DMS79 treated with DMSO at 0.1 percent for 48 hours (cell line): ENCODE measurements at places on chromosomes 6 and 20.

DNA sequence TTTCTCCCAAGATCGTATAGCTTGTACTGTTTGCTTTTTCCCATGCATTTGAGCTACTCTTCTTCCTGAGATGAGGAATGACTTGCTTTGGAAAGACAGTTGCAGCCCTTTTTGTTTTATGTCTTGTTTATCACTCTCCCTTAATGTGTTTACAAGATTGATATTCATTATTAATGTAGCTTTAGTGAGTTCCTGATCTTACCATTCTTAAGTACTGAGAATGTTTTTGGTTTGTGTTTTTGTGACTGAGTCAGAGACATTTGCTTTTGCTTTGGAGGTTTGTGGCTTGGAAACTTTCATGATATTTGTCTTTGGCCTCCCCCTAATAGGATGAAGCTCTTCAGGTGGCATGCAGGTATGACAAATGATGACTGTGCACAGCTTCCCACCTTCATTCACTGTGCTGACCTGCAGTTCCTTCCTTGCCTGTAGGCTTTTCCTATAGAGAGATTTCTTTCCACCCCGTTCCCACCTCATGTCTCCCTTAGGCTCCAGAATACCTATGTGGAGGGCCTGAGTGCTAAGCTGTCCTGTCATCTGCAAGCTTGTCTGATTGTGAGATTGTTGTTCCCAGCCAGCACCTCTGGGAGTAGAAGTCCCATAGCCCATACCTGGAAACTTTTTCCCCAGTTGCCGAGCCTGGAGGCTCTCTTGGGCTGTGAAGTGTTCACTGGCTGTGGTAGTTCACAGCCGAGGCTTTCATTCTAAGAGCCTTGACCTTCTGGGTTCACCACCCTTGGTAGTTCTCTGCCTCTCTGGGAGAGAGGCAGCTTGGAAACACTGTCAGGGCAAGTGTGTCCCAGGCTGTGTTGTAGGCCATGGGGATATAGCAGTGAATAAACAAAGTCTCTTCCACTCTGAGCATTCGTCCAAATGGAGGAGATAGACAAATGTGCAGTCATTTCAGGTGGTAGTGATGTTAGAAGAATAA, 27.1 kb downstream of the CDS2 start:
- peak; percentile 30 for DNase-seq

- no peak for DNase-seq
Measured at GRCh38 chr20:46311719-46312074, 3.4 kb upstream of the CDH22 start.

GRCh38 chr6:89323511-89323971, 8.4 kb upstream of the GABRR2 start:
- DNase-seq = no peak

- DNase-seq = no peak
Measured at GRCh38 chr20:39528436-39528835, 566.3 kb downstream of the DHX35 start.

GRCh38 chr20:6127825-6128224, 5.0 kb upstream of the FERMT1 start:
- no peak for DNase-seq

DNA sequence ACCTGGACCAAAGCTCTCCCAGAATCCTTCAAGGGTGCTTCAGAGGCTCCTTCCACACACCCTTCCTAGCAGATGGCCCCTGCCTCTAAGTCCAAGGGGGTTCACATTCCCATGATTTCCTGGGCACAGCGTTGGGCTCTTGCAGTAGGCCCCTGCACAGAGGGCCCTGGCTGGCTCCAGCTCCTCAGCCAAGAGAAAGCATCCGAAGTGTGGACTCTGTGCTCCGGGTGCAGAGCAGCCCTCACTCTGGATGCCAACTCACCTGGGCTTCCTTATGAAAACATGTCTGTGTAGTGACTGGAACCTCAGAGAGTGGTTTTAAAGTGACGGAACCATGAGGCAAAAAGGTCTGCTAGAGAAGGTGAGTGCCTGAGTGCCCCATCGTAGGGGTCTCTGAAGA, 11.6 kb downstream of the YTHDF1 start:
- DNase-seq = no peak

- DNase-seq = no peak
Measured at GRCh38 chr20:64047046-64047389, 2.4 kb downstream of the SOX18 start.

DNA sequence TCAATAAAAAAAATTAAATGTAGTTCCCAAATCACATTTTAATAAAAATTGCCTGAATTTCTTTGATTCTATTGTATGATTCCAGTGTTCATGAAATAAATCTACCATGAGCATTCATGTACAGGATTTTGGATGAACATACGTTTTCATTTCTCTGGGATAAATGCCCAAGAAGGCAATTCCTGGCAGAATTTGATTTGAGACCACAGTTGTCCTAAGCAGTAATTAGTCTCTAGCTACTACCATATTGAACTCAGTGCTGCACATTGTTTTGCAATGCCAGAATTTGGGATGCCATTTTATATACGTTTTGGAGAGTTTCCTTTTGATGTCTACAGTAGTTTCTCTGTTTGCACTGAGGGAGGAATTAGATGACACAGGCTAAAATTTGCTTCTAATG, 265.3 kb upstream of the HS3ST5 start:
- DNase-seq = no peak

DNA sequence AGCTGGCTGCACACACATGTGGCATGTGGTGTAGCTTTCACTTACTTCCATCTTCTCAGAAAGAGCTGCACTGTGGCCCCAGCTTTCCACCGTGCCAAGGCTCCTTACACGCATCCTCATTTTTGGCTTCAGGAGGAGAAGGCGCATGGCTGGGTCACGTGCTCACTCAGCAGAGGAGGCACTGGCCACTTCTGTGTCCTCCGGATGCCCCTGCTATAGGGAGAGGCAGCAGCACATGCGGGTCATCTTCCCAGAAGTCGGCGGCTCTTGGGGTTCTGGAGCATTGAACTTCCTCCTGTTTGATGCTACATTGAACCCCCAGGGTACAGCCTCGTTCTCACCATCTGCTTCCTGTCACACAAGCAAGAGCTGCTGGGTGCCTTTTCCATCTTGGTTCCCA, 111.3 kb downstream of the FAM120B start:
- no peak for DNase-seq

DNA sequence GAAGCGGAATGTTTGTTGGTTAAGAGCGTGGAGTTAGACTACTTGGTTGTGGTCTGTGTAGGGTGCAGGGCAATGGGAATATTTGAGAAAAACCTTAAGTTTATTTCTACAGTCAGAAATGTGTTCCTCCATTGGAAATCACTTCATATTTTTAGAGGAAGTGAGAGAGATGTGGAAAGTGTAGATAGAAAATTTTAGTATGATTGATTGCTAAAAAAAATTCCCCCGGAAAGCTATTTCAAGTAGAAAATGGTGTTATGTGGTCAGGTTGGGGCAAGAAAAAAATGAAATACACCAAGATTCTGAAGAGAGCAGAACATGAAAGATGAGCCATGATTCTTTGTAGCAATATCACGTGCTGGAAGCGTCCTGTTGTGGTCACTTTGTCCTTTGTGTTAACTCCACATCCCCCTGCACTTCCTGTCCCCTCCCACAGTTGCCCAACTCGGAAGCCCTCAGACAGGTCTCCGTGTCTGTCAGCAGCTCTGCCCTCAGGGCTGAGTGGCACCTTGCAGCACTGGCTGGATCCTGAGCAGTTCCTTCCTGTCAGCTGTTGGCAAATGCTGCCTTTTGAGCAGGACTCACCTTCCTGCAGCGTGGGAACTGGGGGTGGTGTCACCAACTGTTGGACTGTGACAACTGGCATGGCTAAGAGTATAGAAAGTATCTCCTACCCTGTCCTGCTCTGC, 137.5 kb upstream of the SLC24A3 start:
- DNase-seq = no peak

GRCh38 chr20:25476106-25477013, 68.9 kb downstream of the GINS1 start:
- no peak for DNase-seq

DNA sequence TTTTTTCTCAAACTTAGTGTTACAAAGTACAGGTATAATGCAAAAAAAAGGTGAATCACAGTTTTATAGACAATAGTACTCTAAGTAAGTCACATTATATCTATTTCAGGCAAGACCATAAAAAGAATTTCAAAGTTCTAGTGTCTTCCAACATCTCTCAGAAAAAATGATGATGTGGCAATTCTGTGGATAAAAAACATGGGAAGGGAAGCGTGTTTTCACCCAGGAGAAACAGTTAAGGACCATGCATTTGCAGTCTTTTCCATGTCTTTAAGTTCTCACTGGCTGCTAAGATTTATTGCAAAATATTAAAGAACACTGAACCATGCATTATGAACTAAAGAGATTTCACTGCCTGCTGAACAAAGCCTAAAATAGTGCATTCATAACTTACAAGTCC, 1.8 kb downstream of the SSR1 start:
- no peak for DNase-seq

DNA sequence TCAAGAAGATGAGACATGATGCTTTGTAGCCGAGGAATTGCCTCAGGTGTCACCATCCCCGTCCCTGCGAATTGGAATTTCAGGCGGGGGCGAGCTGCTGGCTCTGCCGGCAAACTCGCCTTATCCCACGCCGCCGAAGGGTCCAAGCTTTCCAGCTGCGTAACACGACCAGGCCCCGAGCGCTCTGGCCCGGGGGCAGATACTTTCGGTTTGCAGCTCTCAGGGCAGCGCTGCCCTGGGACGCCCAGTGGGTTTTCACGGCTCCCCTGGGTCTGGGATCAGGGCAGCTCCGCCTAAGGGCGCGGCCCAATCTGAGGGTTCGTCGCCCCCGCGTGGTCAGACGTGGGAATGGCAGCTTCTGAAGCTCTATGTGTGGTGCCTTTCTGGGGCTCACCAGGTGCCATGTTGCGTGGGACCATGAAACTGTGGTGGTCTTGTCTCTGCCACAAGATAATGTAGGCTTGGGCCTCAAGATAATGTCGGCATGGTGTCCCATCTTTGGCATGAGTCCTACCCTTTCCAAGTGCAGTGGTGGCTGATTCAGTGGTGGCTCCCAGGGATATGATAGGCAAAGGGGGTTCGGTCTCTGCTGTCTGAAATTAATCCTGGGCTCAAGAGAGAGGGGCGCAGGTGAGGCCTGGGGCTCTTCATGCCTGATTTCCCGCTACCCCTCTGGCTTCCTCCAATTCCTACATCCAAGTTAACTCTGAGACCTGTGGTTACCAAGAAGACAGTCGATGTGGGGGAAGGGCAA, 21.0 kb downstream of the PIGT start:
- DNase-seq = peak; percentile 57

DNA sequence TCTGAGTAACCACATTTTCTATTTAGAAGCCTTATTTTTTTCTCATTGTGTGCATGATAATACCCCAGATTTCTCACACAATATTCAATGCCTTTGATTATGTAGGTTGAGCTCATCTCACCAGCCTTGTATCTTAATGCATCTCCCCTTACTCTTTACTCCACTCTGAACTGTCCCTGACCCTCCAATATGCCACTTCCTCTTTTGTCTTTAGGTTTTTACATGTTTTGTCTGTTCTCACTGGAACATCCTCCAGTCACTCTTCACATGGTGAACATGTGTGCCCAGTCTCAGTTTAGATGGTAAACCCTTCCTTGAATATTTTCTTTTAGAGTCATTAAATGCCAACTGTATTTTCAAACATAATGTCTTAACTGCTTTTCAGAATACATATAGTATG, 392.9 kb upstream of the IMPG1 start:
- no peak for DNase-seq

DNA sequence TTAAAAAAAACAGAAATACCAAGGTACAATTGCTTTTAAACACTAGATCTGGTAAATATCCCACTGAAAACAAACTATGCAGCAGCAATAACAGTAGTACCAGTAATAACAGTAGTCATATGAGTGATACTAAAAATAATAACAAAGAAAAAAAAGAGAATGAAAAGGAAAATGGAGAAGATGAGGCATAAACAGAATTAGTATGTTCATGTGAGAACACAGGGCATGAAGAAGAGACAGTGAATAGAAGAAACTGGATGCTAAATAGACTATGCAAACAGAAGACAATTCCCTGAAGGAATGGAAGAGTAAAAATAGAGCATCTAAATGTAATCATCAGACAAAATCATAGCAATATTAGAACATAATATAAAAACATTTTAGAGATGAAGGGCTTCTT, 121.1 kb downstream of the RNGTT start:
- no peak for DNase-seq

- DNase-seq = no peak
Measured at GRCh38 chr20:24785141-24786110, 163.6 kb upstream of the CST7 start.

GRCh38 chr6:13267142-13267651, 61.1 kb downstream of the TBC1D7 start:
- DNase-seq = no peak

- no peak for DNase-seq
Measured at GRCh38 chr6:104281370-104281769, 578.3 kb downstream of the HACE1 start.

- no peak for DNase-seq
Measured at GRCh38 chr6:1088492-1089001, 223.4 kb upstream of the FOXQ1 start.

DNA sequence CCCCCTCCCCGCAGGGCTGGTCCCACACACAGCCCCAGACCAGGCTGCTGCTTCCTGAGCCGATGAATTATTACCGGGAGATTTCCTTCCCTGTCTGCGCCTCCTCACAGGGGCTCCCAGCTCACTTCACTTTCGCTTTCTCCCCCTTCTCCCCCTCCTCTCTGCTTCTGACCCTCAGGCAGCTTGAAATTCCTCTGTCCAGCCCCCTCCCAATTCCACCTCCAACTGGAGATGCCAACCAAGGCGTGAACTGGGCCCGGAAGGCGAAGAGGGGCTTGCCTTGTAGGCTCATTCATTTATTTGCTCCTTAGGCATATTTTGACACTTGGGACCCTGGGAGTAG, 1.7 kb upstream of the TCF15 start:
- no peak for DNase-seq

- DNase-seq = no peak
Measured at GRCh38 chr20:45823949-45824835, 2.9 kb downstream of the TNNC2 start.

DNA sequence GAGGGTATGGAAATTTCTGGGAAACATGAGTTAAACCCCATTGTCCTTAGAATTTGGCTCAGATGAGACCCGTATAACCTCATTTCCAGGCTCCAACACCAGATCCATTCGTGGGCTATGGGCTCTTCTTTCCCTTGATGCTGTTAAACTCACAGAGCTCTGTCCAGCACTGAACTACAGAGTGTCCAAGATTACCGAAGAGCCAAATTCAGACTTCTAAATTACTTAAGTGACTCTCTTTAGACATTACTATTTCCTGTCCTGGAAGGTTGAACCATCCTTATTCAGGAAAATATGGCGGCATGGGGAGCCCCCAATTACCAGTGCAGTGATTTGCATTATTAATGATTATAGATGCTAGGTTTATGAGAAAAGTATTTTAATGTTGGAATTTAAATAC, 124.9 kb upstream of the EDN1 start:
- DNase-seq = no peak

GRCh38 chr20:11754451-11754850, 163.2 kb upstream of the BTBD3 start:
- DNase-seq = peak; percentile 55

DNA sequence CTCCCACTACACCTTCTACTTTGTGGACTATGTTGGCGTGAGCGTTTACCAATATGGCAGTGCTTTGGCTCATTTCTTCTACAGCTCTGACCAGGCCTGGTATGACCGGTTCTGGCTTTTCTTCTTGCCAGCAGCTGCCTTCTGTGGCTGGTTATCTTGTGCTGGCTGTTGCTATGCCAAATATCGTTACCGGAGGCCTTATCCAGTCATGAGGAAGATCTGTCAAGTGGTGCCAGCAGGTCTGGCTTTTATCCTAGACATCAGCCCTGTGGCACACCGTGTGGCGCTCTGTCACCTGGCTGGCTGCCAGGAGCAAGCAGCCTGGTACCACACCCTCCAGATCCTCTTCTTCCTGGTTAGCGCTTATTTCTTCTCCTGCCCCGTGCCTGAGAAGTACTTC, 16.5 kb upstream of the EFHC1 start:
- DNase-seq = no peak
